Bronchial epithelial cell (primary cell): ENCODE measurements at places on chromosomes 4 and X. TPM values are rescaled to one million over a fixed set of nuclear protein-coding genes. Genes with fewer than 3 reads are reported as not detected.
A peak's percentile ranks its signal among the peaks of the same experiment; 100 is the strongest.

DNA sequence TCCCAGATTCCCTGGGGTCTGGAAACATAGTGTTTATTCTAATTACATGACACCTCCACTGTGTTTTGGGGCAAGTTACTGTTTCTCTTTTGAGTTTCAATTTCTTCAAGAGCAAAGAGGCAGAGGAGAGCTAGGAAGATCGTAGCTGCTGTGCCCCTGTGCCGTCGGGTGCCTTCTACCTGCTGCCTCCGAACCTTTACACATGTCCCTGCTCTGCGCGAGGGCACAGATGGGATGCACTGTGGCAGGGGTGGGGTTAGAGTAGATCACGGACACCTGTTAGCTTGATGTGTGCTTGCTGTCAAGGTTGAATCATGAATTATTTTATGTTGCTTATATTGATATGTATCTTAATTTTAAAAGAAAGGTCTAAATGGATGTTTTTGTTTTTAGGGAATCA is 71.1 kb upstream of the MSANTD1 start:
- DNase-seq: no peak

DNA sequence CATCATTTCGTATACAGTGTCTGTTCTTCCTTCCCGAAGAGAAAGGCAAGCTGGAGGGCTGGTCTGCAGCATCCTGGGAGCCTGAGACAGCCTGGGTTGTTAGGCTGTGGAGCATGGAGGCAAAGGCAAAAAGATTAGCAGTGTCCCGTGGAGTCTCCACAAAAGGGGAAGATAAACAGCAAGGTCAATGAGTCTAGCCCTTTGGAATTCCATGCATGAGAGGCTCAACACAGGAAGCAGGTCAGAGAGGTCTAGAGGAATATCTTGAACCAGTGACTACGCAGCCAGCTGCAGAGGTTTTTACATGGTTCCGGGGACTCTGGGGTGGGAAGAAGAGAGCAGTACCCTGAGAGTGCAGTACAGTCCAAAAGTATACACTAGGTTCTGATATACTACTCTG is 12.2 kb upstream of the MCF2 start:
- DNase-seq: peak; percentile 22

The USP26 gene
- total RNA-seq: not detected in 2 replicates

DNA sequence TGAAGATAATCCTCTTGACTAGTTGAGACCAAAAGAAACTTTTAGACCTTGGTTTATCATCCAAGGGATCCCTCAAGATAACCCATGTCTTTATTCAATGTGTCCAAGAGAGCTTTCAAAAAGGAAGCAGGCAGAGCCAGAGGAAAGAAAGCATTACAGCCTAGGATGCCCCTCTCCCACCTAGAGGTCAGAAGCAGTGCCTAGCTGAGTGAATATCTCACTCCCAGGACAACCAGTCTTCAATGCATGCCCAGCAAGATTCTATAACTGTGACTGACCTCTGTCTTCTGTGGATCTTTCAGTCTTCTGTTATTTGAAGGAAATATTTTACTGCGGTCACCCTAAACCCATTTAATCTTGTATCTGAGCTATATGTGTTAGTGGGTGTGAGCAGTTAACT is 537.2 kb upstream of the CPEB2 start:
- no peak for DNase-seq

- no peak for DNase-seq
These were observed 682.4 kb upstream of the GRIA3 start for GRCh38 chrX:122501652-122502051.

- DNase-seq: no peak
These were observed 31.9 kb downstream of the ADRA2C start for GRCh38 chr4:3797831-3798790.

DNA sequence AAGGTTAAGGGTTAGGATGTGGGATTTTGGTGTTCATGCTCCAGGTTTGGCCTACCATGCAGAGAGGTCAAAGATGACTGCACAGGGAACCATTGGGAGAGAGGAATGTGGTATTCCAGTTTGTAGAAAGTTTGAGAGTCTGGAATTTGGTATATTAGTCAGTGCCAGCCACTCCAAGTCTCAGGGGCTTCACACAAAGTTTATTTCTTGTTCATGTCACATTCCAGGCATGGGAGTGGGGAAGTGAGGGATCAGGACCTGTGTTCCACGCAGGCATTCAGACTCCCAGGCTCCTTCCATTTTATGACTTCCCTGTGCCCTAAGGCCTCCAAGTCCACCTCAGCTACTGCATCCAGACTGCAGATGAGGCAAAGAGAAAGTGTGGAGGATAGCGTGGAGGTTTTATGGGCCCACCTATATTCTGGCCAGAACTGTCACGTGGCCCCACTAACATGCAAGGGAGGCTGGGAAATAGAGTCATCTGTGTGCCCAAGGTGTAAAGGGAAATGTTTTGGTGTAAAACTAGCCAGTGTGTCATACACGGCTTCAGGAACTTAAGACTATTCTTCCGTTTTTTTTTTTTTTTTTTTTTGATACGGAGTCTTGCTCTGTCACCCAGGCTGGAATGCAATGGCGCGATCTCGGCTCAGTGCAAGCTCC is 140.6 kb upstream of the SCML1 start:
- DNase-seq: no peak

DNA sequence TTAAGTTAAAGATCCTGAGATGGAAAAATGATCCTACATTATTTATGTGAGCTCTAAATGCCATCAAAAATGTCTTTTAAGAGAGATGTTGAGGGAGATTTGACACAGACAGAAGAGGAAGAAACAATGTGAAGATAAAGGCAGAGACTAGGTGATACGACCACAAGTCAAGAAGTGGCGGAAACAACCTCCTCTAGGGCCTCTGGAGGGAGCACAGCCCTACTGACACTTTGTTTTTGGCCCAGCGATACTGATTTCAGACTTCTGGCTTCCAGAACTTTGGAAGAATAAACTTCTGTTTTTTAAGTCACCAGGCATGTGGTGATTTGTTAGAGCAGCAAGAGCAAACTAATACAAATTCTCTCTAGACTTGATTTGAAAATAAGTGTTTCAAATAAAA is 1216.1 kb downstream of the FSTL5 start:
- no peak for DNase-seq

- DNase-seq: peak; percentile 43
These were observed 47.6 kb upstream of the PRSS12 start for GRCh38 chr4:118400356-118400755.

The HERC5 gene
- total RNA-seq: under 0.01 and 0.13 TPM in 2 replicates

The GYPE gene
- not detected in 2 replicates for total RNA-seq

The TRIM2 gene
- total RNA-seq: 7.1 and 23.4 TPM in 2 replicates

DNA sequence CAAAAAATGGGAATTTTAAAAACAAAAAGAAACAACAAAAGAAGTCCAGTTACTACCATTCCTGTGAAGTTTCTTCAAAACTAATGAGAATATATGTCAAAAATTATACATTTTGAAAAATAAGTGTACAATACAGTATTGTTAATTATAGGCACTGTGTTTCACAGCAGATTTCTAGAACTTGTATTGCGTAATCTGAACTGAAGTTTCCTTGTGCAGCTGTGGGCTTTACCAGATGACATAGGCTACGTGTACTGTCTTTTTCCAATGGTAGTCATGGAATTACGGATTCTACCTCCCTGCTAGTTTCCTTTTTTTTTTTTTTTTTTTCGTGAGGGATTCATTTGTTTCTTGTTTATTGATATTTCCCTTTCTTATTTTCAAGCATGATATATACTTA is 113.8 kb upstream of the GABRA2 start:
- no peak for DNase-seq

DNA sequence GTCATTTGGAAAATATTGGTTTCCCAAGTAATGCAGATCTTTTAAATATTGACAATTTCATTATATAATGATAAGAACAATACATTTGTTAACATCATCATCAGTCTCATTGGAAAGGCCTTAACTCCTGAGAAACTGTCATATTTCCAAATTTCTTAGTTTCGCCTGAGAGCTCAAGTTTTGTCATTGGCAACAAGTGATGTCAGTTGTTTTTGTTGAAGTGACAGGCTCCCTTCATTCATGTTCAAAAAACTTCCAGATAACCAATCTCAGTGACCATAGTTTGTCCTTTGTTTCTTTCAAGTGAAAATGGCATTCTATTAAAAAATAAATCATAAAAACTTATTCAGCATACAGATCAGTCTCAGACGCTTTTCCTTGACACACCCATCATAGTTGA is 71.8 kb downstream of the HMGB2 start:
- DNase-seq: no peak

DNA sequence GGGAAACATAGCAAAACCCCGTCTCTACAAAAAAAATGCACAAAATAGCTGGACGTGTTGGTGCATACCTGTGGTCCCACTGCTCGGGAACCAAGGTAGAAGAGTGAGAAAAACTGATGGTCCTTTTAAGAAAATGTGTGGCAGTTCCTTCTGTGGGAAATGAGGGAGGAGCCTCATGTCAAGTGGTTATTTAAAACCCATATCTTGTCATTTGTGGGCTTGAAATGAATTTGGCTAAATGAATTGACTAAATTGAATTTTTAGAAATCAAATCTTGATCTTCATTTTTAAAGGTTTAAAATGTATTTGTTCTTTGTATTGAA is 16.2 kb upstream of the LAMP2 start:
- no peak for DNase-seq
